ENCODE measurements at places on chromosomes 6 and 20.
A peak's percentile ranks its signal among the peaks of the same experiment; 100 is the strongest.

DNA sequence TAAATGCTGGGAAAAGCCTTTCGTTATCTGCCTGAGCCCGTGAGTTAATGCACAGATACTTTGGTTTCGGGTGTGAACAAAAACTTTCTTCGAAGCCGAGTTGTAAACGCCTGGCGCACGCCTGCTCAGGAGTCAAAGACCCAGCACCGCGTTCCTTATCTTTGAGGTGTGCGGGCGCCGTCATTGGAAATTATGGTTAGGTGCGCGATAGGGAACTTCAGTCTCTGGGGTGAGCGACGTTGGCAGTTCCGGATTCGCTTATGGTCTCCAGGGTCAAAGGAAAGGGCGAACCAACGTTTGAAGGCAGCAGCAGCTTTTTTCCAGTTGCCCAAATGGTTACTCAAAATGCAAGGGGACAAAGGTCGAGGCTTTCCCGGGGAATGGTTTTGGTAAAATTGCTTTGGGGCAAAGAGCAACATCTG lies 853 bp downstream of the SLC22A3 start:
- no peak for DNase-seq

- no peak for DNase-seq
These were observed 1.0 kb upstream of the HFE start for GRCh38 chr6:26086211-26086610.

DNA sequence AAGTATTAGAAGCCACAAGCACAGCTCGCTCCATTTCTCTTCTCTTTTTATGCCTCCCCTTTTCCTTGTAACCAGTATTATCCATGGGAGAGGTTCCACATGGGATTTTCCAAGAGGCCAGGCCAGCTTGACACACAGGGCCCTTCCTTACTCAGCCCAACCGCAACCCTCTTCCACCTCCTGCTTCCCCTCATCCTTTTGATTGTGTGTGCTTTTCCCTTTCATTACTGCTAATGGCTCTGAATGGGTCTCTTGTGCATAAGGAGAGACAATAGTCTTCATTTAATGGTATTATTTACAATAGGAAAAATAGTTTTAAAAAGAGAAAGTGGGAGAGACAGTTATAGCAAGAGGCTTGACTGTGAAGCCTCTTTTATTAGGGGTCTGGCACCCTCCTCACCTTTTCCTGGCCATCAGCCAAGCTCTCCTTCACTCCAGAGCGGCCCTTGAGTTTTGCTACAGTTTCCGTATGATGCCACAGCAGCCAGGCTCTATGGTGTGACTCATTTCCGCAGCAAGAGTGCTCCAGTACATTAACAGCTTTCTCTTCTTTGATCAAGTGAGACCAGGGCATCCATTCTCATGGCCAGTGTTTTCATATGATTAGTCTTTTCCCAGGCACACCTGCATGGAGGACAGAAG lies 579.5 kb downstream of the TFAP2B start:
- DNase-seq = peak; percentile 4

- no peak for DNase-seq
These were observed 142.1 kb upstream of the PDE10A start for GRCh38 chr6:165805067-165805555.

DNA sequence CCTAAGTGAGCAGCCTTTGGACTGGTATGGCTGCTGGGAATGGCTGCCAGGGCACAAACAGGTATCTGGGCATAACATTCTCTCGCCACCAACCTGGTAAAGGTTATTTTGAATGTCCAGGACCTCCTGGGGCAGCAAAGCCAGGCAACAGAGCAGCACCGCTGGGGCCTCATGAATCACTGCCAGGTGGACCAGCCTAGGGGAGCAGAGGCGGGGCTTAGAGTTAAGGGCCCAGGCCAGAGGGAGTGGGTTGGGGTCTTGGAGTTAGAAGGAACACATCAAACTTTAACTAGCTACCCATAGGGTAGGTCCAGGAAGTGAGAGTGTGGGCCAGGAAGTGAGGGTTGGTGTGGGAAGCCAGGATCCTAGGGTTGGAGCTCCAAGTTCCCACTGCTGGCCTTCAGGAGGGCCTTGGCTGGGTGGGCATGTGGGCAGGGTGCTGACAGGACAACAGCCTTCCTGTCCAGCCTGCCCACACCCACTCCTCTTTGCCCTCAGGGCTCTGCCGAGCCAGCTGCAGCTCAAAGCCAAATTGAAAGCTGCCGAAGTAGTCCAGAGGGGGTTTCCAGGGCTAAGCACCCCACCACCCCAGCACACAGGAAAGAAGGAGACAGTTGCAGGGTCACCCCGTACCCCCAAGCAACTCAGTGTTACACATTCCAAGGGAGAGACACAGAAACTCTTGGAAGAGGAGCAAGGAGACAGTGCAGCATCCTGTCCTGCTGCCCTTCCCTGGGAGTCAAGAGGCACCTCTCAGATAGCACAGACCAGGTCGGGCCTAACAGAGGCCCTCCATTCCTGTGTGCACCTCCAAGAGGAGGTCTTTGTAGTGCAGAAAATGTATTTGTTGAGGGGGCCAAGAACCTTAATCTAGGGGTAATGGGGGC lies 2.6 kb downstream of the NFKBIE start:
- DNase-seq = no peak

DNA sequence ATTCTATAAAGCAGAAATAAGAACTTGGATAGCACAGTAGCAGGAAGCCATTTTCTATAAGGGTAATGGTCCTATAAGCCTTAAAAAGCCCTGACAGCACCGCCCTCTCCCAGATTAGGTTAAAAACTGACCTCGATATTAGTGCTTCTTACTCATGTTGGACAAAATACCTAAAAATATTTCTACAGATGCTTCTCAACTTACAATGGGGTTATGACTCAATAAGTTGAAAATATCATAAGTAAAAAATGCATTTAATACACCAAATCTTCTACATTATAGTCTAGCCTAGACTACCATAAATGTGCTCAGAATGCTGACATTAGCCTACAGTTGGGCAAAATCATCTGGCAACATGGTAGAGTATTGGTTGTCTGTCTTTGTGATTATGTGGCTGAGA lies 70.3 kb downstream of the SESN1 start:
- no peak for DNase-seq

GRCh38 chr6:7468382-7469081 lies 72.9 kb upstream of the DSP start:
- DNase-seq = peak; percentile 66

DNA sequence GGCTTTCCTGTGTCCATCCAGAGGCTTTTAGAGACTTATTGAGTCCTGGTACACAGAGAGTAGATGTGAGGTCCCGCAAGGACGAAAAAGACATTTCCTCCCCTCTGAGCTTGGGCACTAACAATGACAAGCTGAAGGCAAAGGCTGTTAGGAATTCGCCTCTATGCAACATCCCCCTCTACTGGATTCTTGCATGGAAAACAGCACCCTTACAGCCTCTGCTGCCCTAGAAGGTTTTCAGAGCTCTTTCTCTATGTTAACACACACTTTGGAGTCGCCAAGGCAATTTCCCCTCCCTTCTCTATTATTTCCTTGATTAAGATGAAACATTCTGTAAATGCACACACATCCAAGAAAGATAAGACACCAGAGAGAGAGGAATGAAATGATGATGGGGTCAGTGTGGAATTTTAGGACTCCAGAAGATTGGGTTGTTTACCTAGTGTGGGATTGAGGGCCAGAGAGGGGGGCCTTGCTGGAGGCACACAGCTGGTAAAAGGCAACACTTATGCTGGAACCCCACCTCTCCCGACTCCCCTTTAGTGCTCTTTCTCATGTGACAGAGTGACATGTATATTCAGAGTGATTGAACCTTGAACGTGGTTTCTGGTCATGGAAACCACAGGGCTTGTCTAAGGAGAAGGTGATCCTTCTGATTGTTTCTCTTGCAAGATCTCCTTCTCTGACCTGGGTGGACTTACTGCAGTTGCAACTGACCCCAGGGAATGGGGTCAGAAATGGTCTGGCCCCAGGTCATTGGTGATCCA lies 300.7 kb downstream of the CLIC5 start:
- peak; percentile 96 for DNase-seq

- DNase-seq = no peak
These were observed 14.1 kb upstream of the TCFL5 start for GRCh38 chr20:62875419-62876361.

- no peak for DNase-seq
These were observed 39.8 kb downstream of the BACH2 start for GRCh38 chr6:90256698-90257485.

DNA sequence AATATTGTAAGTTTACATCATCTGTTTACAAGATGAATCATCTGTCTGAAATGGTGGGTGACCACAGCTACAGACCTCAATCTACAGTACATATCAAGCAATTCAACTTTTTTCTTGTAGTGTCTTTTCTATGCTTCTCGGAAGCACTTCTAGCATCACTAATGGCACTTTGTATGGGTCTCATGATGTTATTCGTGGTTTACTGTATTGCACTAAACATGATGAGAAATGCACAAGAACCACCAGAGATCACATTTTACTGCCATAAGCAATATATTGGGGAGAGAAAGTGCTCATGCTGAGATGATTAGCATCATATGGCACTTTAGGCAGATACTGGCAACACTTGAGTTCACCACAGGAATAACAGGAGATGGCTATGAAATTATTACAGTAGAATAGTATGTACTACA lies 15.4 kb upstream of the BTBD3 start:
- DNase-seq = peak; percentile 76

DNA sequence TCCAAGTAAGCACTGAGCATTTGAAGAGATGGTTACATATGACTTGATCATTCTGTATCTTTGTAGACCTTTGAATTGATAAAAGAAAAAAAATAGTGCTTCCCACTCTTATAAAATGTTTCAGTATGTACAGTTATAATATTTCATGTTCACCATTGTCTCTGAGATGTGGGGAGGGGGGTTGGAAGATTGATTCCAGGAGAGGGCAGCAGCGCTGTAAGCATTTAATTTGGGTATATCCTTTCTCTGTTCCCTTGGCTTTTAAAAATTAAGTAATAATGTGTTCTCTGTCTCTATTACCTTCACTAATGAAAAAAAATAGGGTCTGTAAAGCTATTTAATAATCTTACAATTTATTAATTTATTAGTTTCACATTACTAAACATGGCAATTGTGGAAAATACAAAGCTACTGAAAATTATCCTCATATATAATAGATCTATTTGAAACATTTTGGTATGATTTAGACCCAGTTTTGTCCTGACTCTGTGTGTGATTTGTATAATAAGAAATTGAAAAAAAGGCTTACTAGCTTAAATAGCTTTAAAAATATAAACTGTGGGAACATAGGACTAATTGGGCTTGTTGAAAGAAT lies 341.2 kb downstream of the CDKAL1 start:
- DNase-seq = no peak

DNA sequence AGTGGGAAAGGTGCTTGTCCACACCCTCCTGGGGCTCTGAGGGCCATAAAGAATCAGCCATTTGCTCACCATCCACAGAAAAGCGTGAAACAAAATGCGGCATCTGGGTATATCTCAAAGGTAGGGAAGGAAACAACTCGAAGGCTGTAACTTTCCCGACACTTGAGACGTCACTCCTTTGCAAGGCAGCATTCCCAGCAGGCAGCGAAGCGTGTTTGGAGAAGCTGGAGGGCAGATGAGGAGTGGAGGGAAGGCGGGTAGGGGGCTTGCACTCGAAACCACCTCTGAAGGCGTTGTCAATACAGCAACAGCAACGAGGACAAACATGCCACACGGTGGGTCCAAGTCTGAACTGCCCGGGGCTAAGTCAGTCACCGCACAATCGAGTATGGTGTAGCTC lies 98.4 kb downstream of the FOXC1 start:
- DNase-seq = no peak

GRCh38 chr6:11433860-11434259 lies 103.7 kb upstream of the TMEM170B start:
- no peak for DNase-seq

- DNase-seq = no peak
These were observed 165.9 kb downstream of the SOBP start for GRCh38 chr6:107655864-107656263.

- DNase-seq = no peak
These were observed 159.3 kb downstream of the NFATC2 start for GRCh38 chr20:51382986-51383821.

GRCh38 chr6:73537677-73538076 lies 16.8 kb upstream of the EEF1A1 start:
- DNase-seq = no peak

DNA sequence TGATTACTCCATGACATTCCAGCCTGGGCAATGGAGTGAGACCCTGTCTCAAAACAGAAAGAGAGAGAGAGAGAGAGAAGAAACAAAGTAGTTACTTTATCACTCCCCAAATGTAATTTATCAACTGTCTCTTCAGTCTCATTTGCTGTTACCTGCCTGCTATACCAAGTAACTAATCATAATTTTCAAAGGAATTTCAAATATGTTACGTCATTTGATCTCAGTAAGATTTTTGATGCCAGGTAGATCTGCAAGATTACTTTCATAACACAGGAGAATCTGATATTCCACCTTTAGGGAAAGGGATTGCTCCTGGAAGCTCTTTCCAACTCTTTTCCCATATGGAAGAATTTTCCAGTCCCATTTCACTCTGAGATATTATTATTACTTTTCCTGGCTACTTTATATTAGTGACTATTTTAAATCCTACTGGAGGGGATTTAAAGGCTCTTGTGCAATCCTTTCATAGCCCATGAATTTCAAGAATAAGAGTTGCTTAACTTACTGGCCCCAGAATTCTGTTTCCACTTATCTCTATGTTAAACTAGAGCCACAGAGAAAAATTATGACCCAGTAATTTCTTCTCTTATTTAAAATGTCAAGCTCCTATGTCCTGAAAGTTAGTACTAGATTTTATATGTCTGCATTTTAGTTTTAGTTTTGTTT lies 390.2 kb upstream of the FLRT3 start:
- no peak for DNase-seq

DNA sequence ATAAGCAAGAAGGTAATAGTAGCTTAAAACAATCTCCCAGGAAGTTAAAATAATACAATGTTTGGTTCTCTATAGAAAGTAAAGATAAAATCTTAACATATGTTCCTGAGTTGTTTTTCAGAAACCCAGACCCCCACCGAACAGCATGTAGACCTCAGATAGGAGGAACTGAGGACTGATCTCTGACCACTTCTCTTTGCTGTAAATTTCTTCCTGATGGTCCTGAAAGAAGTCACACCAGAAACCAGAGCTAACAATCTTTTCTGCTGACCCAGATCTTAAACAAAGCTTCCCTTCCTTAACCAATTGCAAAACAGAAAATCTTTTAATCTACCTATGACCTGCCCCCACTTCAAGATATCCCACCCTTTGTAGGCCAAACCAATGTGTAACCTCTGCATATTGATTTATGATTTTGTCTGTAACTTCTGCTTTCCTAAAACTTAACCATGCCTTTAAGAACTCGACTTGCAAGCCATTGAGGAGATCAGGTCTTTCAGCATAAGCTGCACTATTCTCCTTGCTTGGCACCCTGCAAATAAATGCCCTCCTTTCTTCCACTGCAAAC lies 21.9 kb upstream of the BEND6 start:
- no peak for DNase-seq

GRCh38 chr6:122571888-122572287 lies 38.3 kb upstream of the PKIB start:
- DNase-seq = no peak

GRCh38 chr6:165769884-165770283 lies 106.8 kb upstream of the PDE10A start:
- no peak for DNase-seq

GRCh38 chr6:108030211-108030610 lies 44.3 kb downstream of the OSTM1 start:
- no peak for DNase-seq

Measured in spinal cord (tissue), 10 donors.